ENCODE measurements at places on chromosomes 2 and 18. TPM values are rescaled to one million over a fixed set of nuclear protein-coding genes. Genes with fewer than 3 reads are reported as not detected.
A peak's percentile ranks its signal among the peaks of the same experiment; 100 is the strongest.

The SERPINB13 gene
- total RNA-seq: not detected

The ADCYAP1 gene
- total RNA-seq: not detected

The MZT2A gene
- total RNA-seq: 62.6 TPM

The HS6ST1 gene
- total RNA-seq: 32.4 TPM

The COLEC12 gene
- total RNA-seq: 0.52 TPM

The GNAL gene
- total RNA-seq: 0.87 TPM

The INSIG2 gene
- 35.3 TPM for total RNA-seq

DNA sequence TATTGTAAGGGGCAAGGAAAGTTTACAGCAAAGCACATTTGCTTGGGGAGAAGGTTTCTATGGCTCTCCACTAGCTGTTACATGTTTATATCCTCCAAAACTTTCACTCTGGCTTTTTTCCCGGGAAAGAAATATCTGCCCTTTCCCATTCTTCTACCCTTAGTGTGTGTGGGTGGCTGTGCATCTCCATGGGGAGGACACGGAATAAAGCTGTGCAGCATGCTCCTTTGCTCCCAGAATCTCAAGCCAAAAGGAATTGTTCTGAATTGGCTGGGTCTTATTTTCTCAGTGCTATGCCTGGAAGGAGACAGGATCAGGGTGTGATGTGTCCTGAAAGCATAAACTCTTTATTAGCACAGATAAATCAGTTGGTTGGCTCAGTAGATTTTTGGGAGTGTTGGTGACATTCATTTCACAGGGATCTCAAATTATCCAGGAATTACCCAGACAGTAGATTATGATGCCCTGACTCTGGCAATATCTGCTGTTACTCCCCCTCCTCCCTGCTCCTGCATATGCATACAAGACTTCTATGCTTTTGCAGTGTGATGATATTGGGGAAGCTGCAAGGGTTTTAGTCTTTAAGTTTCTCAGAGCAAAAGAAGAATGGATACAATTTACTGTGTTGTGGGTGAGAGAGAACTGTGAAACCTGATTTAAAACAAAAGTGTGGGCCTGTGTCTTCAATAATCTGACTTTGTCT, 63.1 kb downstream of the PARD3B start:
- peak; percentile 9 for DNase-seq

- DNase-seq: peak; percentile 94
Measured at GRCh38 chr2:67561457-67561965, 164.4 kb downstream of the ETAA1 start.

DNA sequence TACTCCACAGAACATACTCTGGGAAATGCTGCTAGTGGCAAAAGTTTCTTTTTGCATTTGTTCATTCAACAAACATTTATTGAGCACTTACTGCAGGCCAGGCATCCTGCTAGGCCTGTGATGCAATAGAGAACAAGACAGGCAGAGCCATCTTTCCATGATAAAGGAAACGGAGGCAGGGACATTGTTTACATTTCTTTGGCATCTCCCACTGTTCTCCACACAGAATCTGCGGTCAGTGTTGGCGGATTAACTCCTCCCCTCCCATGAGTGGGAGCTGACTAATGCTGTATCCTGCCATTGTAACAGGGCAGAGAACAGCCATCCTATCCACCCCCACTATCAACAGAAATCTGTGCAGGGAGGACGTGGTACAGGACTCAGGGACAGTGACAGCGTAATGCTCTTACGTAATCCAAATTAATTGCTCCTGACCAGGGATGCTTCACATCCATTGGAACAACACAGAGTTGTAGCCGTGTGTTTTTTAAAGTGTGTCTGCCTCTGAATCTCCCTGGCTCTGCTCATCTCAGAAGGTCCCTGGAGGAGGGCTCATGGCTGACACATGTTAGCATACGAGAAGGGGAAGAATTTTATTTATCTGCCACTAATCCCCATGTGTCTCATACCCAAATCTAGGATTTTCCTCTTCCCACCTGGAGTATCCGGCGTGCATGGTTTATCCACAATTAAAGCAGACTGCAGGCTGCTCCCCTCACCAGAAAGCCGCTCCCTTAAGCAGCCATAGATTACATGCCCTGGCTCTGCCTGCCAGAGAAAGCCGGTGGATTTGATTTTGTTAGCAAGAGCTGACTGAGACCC, 32.3 kb downstream of the STEAP3 start:
- DNase-seq: peak; percentile 92

DNA sequence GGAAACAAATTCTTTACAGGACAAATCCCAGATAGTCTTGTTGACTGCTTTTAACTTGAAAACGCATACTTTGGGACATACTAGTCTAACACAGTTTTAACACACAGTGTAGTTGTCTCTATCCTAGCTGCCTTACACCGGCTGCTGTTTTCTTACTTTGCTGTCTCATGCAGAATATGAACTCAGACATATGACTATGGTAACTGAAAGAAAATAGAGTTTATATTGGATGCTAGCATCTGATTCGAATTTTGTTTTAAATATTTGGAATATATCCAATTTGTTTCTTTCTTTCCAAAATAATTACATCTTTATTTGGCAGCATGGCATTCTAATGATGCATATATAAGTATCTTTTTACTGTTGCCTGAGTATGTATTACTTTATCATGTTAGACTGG, 69.8 kb downstream of the ANKRD12 start:
- DNase-seq: no peak

GRCh38 chr2:233503947-233504637, 62.5 kb downstream of the USP40 start:
- DNase-seq: no peak

DNA sequence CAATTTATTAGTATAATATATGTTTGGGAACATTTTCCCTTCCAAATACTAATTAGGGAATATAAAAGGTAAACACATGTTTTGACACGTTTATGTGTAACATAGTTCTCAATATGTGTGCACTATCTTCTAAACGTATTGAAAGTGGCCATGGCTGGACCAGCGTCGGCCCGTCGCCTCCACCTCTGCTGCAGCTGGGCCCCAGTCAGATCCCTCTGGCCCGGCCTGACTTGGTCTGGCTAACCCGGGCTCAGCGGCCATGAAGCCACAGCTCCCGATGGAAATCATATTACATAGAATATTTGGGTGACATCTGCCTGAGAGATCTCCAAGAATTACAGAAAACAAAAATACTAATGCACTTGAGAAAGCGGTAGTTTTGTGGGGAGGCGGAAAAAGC, 474.4 kb upstream of the CDH2 start:
- DNase-seq: no peak

GRCh38 chr2:24682304-24682703, 110.9 kb downstream of the PTRHD1 start:
- no peak for DNase-seq

- peak; percentile 82 for DNase-seq
Measured at GRCh38 chr2:190862571-190862991, 18.0 kb upstream of the GLS start.

GRCh38 chr2:150284116-150284515, 203.4 kb downstream of the RND3 start:
- no peak for DNase-seq

DNA sequence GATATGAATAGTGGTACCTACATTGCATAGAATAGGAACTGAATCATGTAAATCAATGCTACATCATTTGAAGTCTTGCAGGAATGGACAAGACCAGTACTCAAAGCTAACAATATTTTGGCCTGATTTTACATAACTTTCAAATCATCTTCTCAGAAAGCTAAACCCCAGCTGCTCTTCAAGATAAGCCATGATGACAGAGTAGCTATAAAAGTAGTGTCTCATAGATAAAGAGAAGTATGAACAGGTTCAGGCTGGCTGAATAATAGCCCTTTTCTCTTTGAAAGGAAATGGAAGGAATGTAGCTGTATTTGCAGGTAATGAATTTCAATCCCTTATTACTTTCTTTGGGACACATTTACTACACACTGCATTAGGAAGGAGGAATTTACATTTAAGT, 28.2 kb downstream of the TSPYL6 start:
- no peak for DNase-seq

- DNase-seq: peak; percentile 12
Measured at GRCh38 chr2:64793701-64794100, 140.0 kb upstream of the SERTAD2 start.

DNA sequence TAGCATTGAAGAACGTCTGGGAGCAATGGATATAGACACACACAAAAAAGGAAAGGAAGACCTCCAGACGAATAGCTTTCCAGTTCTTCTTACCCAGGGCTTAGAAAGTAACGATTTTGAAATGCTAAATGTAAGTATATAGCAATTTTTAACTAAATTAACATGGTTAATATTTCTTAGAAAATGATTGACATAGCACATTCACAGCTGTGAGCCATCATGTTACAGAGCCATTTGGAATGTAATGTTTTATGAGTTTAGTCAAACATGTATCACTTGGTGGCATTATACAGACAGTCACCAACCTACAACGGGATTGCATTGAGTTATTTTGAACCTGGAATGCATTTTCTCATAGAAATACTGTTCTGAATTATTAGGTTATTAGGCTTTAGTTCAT, 35.1 kb downstream of the WDR43 start:
- DNase-seq: peak; percentile 9

GRCh38 chr2:4992226-4992625, 700.0 kb upstream of the SOX11 start:
- DNase-seq: no peak

DNA sequence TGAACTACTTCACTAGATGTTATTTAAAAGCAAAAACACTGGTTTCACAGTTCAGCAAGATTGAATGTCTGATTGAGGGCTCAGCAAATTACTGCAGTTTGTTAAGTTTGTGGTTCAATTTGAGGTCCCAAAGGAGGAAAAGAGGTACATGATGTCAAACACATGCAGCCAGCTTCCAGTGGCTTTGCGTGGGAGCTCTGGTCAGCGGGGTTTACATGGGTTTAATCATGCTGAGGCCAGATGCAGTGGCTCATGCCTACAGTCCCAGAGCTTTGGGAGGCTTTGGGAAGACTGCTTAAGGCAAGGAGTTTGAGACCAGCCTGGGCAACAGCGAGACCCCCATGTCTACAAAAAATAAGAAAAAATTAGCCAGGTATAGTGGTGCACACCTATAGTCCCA, 111.5 kb downstream of the MAPK4 start:
- no peak for DNase-seq

- DNase-seq: no peak
Measured at GRCh38 chr2:30239986-30240752, 8.8 kb downstream of the LBH start.

DNA sequence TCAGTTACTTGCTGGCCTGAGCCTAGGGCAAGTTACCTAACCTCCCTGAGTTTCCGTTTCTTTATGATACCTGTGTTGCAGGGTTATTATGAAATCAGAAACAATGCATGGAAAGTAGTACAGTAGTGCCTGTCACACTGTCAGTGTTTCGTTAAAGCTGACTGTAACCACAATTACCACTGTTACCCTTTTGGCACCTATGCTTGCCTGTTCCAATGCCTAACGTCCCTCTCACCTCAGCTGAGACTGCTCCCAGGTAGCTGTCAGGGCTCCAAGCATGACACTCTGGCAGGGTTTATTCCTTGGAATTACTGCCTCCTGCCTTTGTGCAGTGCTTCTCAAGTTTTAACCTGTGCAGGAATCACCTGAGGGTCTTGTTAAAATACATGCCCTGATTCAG, 135.2 kb upstream of the RBMS1 start:
- no peak for DNase-seq

DNA sequence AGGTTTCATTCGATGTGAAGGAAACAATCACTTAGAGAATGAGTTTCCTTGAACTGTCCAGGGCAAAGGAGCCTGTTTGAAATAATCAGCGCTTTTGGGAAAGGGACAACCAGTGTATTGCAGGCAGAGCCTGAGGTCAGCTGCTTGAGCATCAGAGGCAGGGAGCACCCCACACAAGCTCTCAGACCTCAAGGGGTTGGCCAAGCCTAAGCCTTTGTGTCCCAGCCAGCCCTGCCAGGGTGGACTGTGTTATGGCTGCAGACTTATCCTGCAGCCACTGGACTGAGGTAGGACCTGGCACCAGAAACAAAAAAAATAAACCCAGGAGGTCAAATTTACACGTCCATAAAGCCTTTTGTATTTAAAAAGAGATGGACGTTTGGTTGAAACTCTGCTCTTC, 228.3 kb downstream of the SEPTIN10 start:
- DNase-seq: no peak

DNA sequence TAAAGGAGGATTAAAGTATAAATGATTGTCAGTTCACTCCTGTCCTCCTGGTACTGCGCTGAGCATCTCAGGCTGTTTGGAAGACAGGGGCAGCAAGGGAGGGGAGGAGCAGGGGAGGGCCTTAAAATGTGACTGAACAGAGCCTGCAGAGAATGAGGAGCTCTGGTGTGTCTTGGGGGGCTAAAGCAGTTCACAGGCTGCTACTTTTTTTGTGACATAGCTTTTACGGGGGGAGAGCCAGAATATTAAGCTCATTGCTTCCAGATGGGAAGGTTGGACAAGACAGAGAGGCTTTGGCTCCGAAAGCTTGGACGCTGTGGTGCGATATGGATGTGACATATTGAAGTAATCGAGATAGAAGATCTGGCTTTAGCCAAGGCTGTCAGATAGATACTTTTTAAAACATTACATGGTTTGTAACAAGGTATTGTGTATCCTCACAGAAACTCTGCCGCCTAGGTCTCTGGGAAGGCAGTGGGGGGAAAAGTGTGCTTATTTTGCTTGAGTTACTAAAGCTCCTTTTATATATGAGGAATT, 40.5 kb downstream of the RDH14 start:
- DNase-seq: no peak

DNA sequence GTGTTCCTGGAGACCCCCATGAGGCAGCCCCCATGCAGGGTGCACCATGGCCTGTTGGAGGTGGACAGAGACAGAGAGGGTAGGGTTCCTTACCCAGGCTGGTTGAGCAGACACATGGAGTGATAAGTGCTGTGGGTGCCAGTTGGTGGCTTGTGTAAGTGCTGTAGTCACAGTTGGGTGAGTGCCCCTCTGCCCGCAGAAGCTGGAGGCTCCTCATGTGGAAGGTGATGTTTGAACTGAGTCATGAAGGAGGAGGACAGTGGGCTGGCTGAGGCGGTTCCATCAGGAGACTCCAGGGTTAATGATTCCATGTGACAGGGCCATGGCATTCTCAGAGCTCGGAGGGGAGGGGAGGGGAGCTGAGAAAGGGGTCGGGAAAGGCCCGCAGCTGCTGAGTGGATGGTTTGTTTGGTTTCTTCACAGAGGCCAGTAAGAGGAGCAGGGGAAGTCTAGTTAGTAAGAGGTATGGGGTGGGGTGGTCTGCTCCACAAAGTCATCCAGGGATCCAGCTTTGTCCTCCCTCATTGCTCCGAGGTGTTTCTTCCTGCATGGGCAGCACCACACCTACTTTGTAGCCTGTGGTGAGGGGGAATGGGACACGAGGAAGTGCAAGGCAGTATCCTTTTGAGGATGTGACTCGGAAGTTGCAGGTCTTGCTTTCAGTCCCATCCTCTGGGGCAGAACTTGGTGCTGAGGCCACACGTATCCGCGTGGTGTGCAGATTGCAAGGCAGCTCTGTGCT, 13.6 kb downstream of the IMPA2 start:
- peak; percentile 95 for DNase-seq

DNA sequence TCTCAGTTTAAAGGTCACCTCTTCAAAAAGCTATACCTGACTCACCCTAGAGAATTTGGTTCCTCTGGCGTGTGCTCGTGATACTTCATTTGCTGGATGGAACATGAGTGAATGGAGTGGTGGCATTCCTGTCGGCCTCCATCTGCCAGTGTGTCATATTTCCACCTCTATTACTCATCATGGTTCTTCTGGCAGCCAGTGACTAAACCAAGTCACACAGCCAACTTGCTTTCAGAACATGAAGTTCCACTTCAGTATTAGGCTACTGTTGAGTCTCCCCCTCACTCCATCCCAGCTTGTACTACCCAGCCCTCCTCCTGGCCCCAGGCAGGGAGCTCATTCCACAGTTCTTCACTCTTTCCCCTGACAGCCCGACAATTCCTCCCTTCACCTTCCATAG, 169.8 kb downstream of the MREG start:
- peak; percentile 94 for DNase-seq

GRCh38 chr18:71899707-71900472, 644.3 kb downstream of the CBLN2 start:
- DNase-seq: no peak
